ENCODE measurements at places on chromosomes 7 and 10.

DNA sequence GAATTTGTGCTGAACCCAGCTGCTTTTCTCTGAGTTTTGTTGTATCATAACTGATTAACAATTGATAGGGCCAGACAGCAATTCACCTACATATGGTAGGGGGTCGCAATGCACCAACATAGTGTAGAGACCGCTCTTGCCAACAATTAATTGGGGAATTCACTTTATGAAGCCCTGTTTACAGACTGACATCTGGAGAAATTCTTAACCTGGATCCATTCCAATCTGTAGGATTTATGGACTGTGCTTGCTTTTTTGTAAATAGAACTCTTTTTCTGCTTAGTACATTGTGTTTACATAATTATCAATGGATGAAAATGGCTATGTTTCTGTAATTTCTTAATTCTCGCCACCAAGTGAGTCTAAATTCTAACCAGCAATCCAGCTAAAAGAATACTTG, 311.7 kb upstream of the BMPER start:
- DNase-seq = no peak

- DNase-seq = no peak
Measured at GRCh38 chr7:41122256-41122987, 580.5 kb downstream of the INHBA start.

GRCh38 chr7:92075455-92076158, 58.7 kb downstream of the CYP51A1 start:
- DNase-seq = no peak

DNA sequence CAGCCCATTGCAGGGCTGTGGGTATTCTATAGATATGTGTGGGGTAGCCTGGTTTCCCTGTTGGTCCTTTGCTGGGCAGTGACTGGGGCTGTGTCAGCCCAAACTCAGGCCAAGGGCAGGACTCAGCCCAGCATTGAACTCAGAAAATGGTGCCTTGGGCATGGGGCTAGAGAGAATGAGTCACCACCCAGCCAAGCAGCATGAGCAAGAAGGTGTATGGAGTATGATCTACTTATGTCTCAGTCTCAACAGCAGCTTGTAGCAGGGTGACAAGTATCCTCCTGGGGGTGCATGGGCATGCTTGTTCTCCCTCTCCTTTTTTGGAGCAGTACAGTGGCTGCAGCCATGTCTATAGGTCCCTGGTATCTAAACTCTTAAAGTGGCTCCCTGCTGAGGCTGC, 32.0 kb downstream of the STK31 start:
- no peak for DNase-seq

DNA sequence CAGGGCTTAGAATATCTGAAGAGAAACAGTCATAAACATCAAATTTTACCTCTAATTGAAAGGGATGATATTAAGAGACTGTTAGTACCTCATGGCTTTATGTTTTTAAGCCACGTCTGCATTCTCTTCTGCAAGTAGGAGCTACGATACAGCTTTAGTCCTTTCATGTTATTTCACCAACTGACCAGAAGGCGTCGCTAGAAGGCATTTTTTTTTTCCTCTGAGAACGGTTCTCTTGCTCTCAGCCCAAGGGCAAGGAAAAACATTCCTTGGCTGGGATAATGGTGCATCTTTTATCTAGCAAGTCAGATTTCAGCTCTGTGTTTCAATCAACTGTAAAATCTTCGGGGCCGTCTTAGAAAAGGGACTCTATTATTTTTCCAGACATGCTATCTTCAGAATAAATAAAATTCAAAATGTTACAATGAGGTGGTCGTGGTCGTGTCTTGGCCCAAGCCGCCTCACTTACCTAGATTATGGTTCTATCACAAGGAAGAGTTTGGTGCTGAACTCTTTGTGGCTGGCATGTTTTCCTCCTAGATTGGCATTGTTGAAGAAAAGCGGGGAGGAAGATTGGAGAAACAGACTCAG, 41.6 kb upstream of the LYZL2 start:
- no peak for DNase-seq

GRCh38 chr10:30828164-30828563, 198.6 kb upstream of the LYZL2 start:
- DNase-seq = no peak

Data from HS-5 (cell line).